ENCODE measurements at places on chromosomes 4 and X. TPM values are rescaled to one million over a fixed set of nuclear protein-coding genes. Genes with fewer than 3 reads are reported as not detected.

DNA sequence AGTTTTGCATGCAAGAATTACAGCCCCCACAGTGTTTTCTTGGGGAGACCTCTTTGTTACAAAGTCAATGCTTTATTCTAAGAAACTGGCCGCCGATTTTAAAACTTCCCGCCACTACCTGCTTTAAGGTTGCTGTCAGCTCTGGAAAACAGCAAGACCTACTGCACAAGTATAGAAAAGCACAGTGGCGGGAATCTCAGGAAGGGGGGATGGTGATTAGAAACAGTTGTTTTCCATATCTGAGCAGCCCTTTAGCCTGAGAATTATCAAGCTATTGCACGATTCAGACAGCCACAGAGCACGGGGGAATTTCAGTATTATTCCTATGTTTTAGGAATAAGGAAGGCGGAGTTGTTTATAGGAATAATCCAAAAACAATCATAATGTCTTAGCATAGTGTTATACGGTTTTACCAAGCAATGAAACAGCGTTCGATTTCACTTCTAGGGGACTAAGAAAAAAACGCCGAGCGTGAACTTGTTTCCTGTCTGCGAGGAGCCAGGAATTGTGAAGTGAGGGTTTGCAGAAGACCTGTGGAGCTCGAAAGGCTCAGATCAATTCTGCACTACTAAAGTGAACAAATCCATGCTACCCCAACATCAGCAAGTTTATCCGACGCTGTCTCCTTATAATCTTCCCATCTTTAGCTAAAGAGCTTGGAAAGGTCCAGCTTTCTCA, 81.3 kb downstream of the HMGN5 start:
- no peak for DNase-seq

- DNase-seq = no peak
Observed at GRCh38 chr4:62402088-62402806, 1202.1 kb downstream of the ADGRL3 start.

GRCh38 chrX:39873117-39873516, 224.6 kb downstream of the BCOR start:
- DNase-seq = peak; percentile 30

- no peak for DNase-seq
Observed at GRCh38 chrX:46649421-46650260, 76.1 kb downstream of the CHST7 start.

DUSP21 gene
- total RNA-seq = not detected

All from PC-3 (cell line).